NCI-H1930 (cell line): ENCODE measurements at places on chromosomes 1 and 21.
A peak's percentile ranks its signal among the peaks of the same experiment; 100 is the strongest.

- DNase-seq = no peak
Measured at GRCh38 chr1:200265881-200266280, 144.0 kb downstream of the ZNF281 start.

GRCh38 chr1:91778964-91779363 is 107.0 kb downstream of the TGFBR3 start:
- DNase-seq = no peak

DNA sequence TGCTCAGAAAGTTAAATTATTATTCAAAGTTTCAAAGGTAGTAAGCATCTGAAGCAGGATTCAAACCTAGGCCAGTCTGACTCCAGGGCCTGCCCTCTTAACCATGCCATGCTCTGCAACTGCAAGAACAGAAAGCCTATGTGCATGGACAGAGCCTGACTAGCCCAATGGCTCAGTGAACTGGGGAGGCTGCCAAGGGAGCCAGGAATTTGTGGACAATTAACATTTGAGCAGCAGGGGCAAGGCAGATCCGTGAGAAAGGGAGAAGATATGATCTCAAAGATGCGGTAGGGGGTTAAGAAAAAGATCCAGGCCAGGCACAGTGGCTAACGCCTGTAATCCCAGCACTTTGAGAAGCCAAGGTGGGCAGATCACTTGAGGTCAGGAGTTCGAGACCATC is 6.5 kb upstream of the ATP1A4 start:
- DNase-seq = no peak

DNA sequence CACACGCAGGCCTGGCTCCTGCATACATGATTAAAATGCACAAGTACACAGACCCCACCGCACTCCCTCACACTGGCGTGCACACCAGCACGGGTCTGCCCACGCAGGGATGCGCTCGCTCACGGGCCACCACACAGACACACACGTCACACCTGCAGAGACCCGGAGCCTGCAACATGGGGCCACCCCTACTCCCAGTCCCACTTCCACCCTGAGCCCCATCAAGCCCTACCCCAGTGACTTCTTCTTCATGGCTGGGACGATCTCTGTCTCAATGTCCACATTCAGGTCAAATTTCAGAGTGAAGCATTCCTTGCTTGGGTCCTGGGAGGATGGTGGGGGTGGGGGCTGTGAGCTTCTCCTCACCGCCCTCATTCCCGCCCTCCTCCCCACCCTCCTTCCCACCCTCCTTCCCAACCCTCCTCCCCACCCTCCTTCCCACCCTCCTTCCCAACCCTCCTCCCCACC is 8.9 kb upstream of the TNFRSF25 start:
- no peak for DNase-seq

DNA sequence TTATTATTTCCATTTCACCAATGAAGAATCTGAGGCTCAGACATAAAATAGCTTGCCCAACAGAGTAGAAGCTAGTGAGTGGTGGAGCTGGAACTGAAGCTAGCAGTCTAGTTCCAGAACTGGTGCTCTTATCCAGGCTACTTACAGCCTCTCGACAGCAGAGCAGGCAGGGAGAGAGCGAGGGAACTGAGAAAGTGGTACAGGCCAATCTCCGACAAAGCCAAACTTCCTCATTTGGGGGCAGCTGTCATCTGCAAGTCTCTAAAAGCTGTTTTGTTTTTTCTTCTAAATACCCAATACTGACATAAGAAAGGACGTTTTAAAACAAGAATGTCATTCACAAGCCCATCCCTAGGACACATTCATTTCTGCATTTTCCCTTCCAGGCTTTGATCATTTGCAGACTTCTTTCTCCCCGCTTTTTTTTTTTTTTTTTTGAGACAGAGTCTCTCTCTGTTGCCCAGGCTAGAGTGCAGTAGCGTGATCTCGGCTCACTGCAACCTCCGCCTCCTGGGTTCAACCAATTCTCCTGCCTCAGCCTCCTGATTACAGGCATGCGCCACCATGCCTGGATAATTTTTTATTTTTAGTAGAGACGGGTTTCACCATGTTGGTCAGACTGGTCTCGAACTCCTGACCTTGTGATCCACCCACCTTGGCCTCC is 20.0 kb downstream of the YIPF1 start:
- no peak for DNase-seq

- DNase-seq = no peak
Measured at GRCh38 chr1:230072866-230073265, 5.8 kb downstream of the GALNT2 start.

DNA sequence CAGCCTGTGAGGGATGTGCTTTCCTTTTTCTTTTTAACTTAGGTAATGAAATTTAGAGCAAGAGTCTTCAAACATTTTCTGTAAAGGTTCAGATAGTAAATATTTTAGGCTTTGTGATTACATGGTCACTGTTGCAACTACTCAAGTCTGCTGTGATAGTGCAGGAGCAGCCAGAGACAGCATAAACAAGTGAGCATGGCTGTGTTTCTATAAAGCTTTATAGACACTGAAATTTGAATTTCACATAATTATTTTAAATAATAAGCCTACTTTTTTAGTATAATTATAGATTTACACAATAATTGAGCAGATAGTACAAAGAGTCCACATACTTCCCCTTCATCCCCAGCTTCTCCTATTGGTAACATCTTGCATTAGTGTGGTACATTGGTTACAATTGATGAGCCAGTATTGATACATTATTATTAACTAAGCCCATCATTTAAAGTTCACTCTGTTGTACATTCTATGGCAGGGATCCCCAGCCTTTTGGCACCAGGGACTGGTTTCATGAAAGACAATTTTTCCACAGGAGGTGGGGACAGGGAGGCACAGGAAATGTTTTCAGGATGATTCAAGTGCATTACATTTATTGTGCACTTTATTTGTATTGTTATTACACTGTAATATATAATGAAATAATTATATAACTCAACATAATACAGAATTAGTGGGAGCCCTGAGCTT is 3.0 kb downstream of the ATF6 start:
- no peak for DNase-seq

- no peak for DNase-seq
Measured at GRCh38 chr1:39745016-39745670, 6.5 kb downstream of the PPIE start.

DNA sequence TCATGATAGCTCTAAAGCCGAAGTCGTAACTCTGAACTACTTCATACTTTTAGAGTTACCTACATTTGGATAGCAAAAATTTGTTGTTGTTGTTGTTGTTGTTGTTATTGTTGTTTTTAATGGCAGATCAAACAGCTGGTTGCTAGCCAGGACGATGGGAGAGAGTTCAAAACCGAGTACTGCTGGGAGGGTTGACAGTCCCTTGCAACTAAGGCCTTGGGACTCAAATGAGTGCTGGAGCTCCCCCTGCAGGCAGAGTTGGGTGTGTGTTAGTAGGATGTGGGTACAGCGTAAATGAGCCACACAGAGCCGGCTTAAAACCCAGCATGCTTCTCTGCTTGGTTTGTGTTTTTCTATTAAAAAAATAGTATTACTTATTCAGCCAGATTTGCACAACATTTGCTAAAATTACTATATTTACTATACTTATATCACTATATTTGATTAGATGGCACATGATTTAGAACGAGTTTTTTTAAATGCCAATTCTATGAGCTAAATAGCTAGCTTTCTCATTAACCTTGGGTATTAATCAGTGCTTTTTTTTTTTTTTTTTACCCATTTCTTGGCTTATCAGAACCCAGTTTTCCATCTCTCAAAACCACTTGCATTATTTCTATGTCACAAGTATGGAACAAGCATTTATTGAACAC is 129.2 kb upstream of the SYT6 start:
- peak; percentile 48 for DNase-seq

- peak; percentile 87 for DNase-seq
Measured at GRCh38 chr1:208731981-208732821, 488.0 kb upstream of the PLXNA2 start.

GRCh38 chr1:200846398-200846797 is 26.4 kb upstream of the GPR25 start:
- DNase-seq = no peak

GRCh38 chr1:43858324-43858723 is 75.3 kb upstream of the ARTN start:
- no peak for DNase-seq

DNA sequence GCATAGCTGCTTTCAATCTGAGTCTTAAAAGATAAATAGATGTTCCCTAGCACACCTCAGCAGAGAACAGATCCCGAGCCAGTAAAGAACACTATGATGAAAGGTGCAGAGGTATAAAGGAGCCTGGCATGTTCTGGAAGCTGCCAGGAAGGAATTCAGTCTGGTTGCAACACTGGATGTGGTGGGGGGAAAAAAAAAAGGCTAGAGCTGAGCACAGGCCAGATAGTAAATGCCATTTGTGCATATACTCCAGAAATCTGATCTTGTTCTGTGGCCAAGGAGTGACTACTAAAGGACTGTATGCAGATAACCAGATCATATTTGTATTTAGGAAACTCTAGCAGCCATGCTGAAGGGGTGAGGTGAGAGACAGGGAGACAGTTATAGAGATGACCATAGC is 240.3 kb downstream of the VAV3 start:
- no peak for DNase-seq

GRCh38 chr1:22177354-22178003 is 34.6 kb upstream of the WNT4 start:
- no peak for DNase-seq

GRCh38 chr1:58732087-58732775 is 32.4 kb upstream of the MYSM1 start:
- no peak for DNase-seq

DNA sequence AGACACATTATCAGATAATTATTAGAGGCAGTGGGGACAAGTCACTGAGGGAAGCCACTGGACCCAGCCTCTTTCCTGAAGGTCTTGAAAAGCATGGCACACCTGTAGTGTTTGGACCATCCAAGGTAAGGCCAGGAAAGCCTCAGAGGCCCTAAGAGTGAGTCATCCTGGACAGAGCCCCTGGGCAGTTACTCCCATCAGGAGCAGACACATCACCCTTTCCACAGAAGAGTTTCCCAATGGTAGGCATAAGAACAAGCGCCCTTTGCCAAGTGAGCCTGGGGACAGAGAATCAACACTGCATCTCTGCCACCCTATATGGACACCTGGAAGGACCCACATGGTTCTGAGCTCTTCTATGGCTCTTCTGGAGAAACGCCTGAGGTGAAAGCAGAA is 136.0 kb downstream of the PLXNA2 start:
- no peak for DNase-seq

DNA sequence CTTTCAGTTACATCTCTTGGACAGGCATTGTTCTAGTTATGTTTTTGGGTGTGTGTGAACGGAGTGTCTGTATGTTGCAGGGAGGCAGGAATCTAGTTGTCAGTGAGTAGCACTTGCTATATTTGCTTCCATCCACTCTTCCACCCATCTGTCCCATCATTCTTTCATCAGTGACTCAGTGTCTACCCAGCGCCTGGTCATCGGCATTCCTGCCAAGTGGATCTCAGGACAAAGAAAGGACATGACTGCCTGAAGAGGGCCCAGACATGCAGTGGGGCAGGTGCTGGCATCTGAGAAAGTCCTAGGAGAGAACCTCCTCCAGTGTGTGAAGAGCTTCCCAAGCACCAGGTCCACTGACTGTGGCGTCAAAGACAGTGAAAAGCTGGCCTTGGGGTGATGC is 27.3 kb upstream of the MAGOH start:
- DNase-seq = no peak

- DNase-seq = peak; percentile 5
Measured at GRCh38 chr1:101520302-101520701, 283.5 kb downstream of the S1PR1 start.

DNA sequence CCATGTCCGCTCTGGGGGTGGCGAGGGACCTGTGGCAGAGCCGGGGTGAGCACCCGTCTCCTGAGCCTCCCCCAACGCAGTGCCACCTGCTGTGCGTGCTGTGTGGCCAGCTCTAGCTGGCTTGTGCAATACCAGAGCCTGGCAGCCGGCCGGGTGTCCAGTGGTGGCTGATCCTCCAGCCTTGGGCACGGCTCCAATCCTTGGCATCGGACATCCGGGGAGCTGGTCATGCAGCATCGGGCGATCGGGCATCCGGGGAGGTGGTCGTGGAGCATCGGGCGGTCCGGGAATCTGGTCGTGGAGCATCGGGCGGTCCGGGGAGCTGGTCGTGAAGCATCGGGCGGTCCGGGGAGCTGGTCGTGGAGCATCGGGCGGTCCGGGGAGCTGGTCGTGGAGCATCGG is 8.1 kb downstream of the SLX9 start:
- DNase-seq = no peak

- DNase-seq = no peak
Measured at GRCh38 chr1:162922201-162922600, 61.2 kb upstream of the CCDC190 start.

DNA sequence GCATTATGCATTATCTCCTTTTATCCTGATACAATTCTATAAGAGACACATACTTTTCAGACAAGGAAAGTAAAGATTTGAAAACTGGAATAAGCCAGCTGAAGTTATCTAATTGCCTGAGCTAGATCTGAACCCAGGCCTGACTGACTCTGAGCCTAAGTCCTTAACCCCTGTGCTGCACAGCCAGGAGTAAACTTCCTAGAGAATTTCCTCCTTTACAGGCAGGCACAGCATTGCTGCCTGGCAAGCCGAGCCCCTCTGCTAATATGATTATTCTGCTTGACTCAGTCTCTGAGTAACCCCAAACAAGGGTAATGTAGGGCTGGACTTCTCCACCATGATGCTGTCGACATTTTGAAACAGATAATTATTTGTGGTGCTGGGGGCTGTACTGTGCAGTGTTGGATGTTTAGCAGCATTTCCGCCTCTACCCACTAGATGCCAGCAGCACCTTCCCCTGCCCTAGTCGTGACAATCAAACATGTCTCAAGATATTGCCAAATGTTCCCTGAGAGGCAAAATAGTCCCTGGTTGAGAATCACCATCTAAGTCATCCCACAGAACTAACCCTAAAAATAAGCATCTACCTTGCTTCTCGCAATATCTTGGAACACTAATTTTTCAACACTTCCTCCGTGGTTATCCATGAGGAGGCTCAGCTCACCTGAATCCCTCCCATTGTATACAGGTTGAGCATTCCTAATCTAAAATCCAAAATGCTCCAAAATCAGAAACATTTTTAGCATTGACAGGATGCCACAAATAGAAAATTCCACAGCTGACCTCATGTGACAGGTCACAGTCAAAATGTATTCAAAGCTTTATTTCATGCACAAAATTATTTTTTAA is 18.5 kb downstream of the CAMK1G start:
- peak; percentile 2 for DNase-seq

DNA sequence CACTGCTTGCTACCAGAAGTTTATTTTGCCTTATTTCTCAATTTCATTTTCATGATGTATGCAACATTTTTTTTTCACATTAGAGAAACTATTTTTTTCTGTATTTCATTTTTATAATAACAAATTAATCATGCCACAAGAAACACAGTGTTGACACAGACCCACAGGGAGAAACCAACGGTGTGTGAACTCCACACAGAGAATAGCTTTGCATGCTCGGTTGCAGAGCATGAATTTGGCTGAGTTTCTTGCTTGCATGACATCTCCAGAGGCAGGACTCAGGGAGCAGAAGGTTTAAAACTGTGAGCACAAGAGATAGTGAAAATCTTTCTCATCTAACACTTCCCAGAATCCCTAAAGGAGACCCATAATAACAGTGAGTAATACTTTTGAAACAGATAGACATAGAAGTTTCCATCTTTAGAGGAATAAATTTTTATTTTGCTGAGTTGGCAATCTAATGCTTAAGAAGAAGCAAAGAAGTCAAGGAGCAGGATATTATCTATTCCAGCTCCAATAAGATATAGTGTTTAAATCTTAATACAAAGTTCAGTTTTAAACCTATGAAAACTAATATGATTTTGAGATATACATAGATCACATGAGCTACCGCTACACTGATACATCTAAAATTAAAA is 890.9 kb downstream of the MRPL39 start:
- DNase-seq = no peak
